ENCODE measurements at places on chromosomes 12 and 14.

DNA sequence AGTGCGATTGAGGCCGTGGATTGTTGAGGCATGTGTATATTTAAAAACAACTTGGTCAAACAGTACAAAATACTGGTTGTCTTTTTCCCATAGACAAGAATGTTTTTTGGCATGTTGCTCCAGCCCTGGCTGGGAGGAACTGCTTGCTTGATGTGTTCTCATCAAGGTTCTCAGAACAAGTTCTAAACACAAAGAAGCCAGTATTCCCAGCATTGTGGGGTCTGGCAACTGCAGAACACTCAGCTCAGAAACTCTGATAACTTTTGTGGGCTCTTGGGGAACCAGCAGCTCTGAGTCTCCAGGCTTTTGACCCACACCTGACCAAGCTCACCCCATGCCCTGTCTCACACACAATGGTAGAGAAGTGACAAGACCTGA is 27.1 kb upstream of the DICER1 start:
- DNase-seq, result no peak

DNA sequence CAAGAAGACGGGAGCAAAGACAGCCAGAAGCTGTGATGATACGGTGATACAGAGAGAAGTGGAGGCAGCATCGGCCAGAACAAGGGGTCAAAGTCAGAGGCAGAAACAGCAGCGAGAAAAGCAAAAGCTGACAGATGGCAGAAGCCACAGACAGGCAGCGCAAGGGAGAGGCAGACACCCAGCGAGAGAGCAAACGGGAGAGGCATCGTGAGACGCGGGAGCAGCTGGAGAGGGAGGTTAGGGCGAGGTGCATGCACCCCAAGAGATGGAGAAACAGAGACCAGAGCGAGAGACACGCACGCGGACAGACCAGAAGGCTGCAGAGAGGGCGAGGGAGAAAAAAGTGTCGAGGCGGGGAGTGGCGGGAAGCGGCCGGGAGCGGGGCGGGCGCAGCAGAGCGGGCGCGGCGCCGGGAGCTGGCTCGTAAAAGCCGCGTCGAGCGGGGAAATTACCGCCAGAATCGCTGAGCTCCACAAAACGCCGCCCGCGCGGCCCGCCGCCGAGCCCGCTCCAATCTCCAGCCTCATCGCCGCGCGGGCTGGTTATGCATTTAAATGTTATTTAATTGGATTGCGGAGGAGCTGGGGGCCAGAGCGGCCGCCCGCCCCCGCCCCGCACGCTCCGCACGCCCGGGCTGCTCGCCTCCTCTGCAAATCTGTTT is 15.6 kb downstream of the SMUG1 start:
- no peak for DNase-seq

DNA sequence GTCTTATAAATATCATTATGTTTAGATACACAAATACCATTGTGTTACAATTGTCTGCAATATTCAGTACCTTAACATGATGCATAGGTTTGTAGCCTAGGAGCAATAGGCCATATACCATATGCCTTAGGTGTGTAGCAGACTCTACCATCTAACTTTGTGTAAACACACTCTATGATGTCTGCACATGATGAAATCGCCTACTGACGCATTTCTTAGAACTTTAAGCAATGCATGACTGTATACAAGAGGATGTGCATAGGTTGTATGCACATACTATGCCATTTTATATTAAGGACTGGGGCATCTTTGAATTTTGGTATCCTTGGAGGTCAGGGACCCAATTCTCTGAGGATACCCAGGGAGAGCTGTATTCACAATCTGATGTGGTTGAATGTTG is 10.1 kb upstream of the BTG1 start:
- DNase-seq, result no peak

DNA sequence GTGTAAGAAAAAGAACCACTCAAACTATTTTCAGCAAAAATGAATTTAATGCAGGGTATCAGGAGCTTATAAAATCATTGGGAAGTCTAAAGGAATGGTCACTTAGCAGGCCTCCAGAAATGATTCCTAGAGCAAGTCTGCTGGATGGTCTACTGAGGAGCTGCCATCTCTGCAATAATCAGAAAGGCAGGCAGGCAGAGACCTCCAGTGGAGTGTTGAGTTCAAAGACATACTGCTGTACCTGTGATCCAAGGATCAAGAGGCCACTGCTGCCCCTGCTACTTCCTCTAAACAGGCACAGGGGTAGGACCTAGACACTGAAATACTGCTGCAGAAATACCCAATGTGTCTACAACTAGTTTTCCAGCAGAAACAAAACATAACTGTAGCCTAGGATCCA is 14.5 kb upstream of the KICS2 start:
- no peak for DNase-seq

- DNase-seq, result no peak
These were observed 757 bp downstream of the SLC39A5 start for GRCh38 chr12:56230432-56231183.

DNA sequence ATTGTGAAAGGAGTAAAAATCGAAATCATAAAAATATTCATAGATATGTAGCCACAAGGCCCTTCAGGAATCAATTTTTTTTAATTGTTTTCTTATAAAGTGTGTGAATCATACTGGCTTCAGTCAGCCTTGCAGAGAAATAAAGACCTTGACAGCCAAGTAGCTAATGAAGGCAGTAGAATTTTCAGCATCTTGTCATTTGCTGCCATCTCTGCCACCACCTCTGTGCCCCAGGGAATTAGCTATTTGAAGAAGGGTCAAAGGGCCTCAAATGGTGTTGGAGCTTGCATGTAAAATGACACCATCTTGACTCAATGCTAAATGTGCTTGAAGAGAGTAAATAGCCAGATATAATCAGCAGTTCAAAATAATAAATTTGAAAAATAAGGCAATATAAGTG is 359.4 kb upstream of the DCN start:
- DNase-seq, result no peak

DNA sequence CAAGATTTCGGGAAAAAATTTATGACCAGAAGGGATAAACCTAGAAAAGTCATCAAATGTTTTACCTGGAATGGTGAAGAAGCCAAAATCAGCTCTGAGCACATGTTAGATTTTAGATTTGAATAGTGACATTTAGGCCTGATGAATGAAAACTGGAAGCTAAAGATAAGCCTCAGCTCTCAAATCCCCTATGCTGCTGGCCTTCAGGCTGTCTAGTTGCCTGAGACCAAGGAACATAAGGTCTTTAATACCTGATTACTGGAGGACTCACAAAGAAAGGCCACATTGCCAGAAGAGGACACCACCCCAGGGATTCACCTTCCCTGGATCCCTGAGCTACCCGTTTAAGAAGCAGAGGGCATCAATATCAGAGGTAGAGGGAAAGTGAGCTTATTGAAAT is 56.6 kb downstream of the BCL2L14 start:
- DNase-seq, result no peak

GRCh38 chr12:5070090-5070489 is 26.4 kb downstream of the KCNA5 start:
- no peak for DNase-seq

GRCh38 chr14:50303744-50304471 is 8.1 kb downstream of the L2HGDH start:
- DNase-seq, result no peak

DNA sequence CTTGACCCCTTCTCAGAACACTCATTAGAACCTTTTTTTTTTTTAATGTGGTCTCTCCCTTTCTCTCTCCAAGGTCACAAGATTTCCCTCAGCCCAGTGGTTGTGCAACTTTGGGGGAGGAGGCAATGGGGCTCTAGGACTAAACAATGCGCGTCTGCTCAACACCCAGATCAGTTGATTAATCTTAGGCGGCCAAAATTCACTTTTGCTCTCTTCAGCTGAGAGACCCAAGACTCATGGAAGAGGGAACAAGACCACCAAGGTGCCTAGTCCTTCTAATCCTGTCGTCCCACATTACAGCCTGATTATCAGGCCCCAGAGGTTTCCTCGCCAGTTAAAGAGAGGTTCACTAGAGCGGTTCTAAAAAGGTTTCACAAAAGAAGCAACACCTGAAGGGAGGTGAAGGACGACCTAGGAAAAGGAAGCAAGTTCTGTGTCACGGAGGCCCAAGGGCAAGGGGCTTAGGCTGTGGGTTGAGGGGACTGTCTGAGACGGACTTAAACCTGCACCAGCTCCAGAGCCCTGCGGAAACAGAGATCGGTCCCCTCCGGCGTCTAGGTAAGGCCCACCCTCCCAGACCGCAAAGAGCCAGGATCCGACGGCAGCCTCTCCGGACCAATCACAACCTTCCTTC is 824 bp upstream of the TARBP2 start:
- DNase-seq, result no peak

Data from DMS153 (cell line).